M059J (cell line): ENCODE measurements at places on chromosomes 1 and 21. TPM values are rescaled to one million over a fixed set of nuclear protein-coding genes. Genes with fewer than 3 reads are reported as not detected.

The IFNLR1 gene
- 1.9 and 2.3 TPM in 2 replicates for total RNA-seq

The NUF2 gene
- 40.0 and 51.1 TPM in 2 replicates for total RNA-seq

The TRPM2 gene
- total RNA-seq, result 0.99 and 1.3 TPM in 2 replicates

The LAMC2 gene
- 3.3 and 3.4 TPM in 2 replicates for total RNA-seq

The SMPDL3B gene
- total RNA-seq, result 0.10 and 1.1 TPM in 2 replicates

The WNT9A gene
- 0.10 and 0.37 TPM in 2 replicates for total RNA-seq

The ANGPTL1 gene
- 1.2 TPM in 1 of 2 replicates, not detected in the other for total RNA-seq

The MYOC gene
- not detected in 2 replicates for total RNA-seq

The TNFRSF4 gene
- total RNA-seq, result not detected in 2 replicates

The PTPN14 gene
- 13.8 and 27.4 TPM in 2 replicates for total RNA-seq

The CLDN19 gene
- not detected in 2 replicates for total RNA-seq

The NEXN gene
- total RNA-seq, result 6.0 and 10.4 TPM in 2 replicates

The CBR3 gene
- 57.9 and 75.6 TPM in 2 replicates for total RNA-seq

The TP53BP2 gene
- total RNA-seq, result 40.6 and 73.3 TPM in 2 replicates

The GNG12 gene
- total RNA-seq, result 163 and 211 TPM in 2 replicates

The PTPRC gene
- total RNA-seq, result 0.49 and 4.5 TPM in 2 replicates

The NBL1 gene
- 30.7 and 36.9 TPM in 2 replicates for total RNA-seq

The CASP9 gene
- total RNA-seq, result 5.0 and 10.1 TPM in 2 replicates

The KRTAP10-12 gene
- total RNA-seq, result not detected in 2 replicates

The OR2M3 gene
- not detected in 2 replicates for total RNA-seq

The WDR77 gene
- total RNA-seq, result 52.9 and 84.5 TPM in 2 replicates

The GSTM1 gene
- total RNA-seq, result not detected in 2 replicates

The LMX1A gene
- total RNA-seq, result not detected in 2 replicates

The FAM177B gene
- total RNA-seq, result not detected in 2 replicates

The EFNA3 gene
- total RNA-seq, result 0.59 and 2.9 TPM in 2 replicates

The BTBD19 gene
- 1.2 and 4.3 TPM in 2 replicates for total RNA-seq

The CFHR2 gene
- not detected in 2 replicates for total RNA-seq

The AXDND1 gene
- total RNA-seq, result 3.1 TPM in 1 of 2 replicates, not detected in the other

The CACNA1S gene
- total RNA-seq, result not detected in 2 replicates

The C1orf141 gene
- not detected in 2 replicates for total RNA-seq

The NEGR1 gene
- total RNA-seq, result 1.1 and 1.3 TPM in 2 replicates

The VHLL gene
- not detected in 2 replicates for total RNA-seq

The GBP4 gene
- 13.5 and 22.2 TPM in 2 replicates for total RNA-seq

The SYNJ1 gene
- 11.2 and 16.7 TPM in 2 replicates for total RNA-seq

The KCNJ15 gene
- total RNA-seq, result 0.22 and 1.5 TPM in 2 replicates

The CHRM3 gene
- total RNA-seq, result 0.20 and 1.2 TPM in 2 replicates

The CLEC20A gene
- total RNA-seq, result not detected in 2 replicates
